ENCODE measurements at places on chromosomes 12 and 14.

GRCh38 chr14:98183556-98183955, 1088.4 kb downstream of the BCL11B start:
- DNase-seq: no peak

DNA sequence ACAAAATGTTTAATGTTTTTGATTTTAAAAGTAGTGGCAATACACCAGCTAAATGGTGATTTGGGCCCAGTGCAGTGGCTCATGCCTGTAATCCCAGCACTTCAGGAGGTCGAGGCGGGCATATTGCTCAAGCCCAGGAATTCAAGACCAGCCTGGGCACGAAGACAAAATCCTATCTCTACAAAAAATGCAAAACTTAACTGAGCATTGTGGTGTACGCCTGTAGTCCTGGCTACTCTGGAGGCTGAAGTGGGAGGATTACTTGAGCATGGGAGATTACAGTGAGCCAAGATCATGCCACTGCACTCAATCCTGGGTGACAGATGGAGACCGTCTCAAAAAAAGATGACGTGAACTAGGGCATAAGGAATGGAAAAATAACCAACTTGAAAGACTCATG, 4.7 kb downstream of the RPL36AL start:
- no peak for DNase-seq

GRCh38 chr14:59919570-59920377, at the start of gene LRRC9:
Gene LRRC9 (plus strand): TSS chr14:59920144.
- peak; percentile 87 for DNase-seq

- no peak for DNase-seq
These were observed 8.5 kb downstream of the ITGB7 start for GRCh38 chr12:53198486-53199110.

DNA sequence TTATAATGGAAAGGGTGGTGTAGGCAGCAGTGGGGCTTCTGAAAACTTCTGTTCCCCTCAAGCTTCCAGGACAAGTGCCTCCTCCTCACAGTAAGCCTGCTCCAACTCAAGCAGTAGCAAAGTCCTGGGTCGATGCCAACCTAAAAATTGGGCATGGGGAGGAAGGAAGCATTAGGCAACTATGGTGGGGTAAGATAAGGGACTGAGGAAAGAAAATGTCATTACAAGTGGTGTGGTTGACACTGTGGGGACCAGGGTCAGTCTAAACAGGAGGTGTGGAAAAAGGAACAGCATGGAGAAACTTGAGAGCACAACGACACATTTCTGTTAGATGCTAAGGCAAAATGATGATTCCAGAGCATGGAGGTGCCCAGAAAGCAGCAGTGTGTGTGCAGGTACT, 34.9 kb downstream of the WIF1 start:
- no peak for DNase-seq

- peak; percentile 63 for DNase-seq
These were observed 15.9 kb upstream of the HHIPL1 start for GRCh38 chr14:99628887-99629618.

- DNase-seq: peak; percentile 84
These were observed 223.7 kb downstream of the ZFP36L1 start for GRCh38 chr14:68568907-68569897.

- peak; percentile 84 for DNase-seq
These were observed 61.5 kb downstream of the LGMN start for GRCh38 chr14:92686900-92687427.

GRCh38 chr12:106434526-106434925, 77.0 kb downstream of the POLR3B start:
- DNase-seq: no peak

- DNase-seq: no peak
These were observed 28.5 kb upstream of the C14orf180 start for GRCh38 chr14:104550861-104551728.

GRCh38 chr12:93679308-93679925, 2.2 kb downstream of the CRADD start:
- DNase-seq: no peak

- DNase-seq: no peak
These were observed 18.8 kb upstream of the GPR68 start for GRCh38 chr14:91263329-91263728.

DNA sequence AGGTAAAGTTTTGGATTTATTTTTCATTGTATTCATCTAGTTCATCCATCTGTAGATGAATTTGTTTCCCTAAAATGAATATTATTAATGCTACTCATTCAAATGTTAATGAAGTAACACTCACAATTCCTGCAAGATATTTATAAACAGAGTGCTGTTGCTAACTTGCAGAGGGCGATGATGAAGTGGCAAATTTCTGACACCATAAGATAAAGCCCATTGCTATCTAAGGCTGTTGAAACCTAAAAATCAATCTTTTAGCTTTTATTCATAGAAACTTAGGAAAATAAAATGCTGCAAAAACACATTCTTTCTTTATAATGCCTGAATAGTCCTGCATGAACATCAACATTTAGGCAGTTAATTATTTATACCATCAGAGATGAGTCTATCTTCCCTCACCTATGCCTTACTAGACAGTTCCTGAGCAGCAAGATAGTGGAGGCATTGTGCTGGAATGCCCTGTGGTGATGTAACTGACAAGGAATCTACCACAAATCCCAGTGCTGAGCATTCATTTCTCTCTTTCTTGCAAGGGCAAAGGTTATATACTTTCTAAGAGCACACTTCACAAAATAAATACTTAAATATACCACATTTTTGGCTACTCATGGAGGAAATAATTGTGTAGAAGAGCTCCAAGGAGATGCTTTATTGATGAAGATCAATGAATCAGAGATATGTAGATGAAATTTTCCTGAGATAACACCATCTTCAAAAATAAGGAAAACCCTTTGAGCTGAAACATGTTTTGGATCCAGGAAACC, 57.6 kb downstream of the LMNTD1 start:
- no peak for DNase-seq

DNA sequence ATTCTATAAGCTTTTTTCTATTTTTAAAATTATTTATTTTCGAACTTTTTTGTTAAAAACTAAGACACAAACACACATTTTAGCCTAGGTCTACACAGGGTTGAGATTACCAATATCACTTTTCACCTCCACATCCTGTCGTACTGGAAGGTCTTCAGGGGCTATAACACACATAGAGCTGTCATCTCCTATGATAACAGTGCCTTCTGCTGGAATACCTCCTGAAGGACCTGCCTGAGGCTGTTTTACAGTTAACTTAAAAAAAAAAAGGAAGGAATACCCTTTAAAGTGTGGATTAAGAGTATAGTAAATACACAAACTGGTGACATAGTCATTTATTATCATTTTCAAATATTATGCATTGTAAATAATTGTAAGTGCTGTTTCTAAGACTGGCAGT, 43.0 kb downstream of the RASSF8 start:
- no peak for DNase-seq

DNA sequence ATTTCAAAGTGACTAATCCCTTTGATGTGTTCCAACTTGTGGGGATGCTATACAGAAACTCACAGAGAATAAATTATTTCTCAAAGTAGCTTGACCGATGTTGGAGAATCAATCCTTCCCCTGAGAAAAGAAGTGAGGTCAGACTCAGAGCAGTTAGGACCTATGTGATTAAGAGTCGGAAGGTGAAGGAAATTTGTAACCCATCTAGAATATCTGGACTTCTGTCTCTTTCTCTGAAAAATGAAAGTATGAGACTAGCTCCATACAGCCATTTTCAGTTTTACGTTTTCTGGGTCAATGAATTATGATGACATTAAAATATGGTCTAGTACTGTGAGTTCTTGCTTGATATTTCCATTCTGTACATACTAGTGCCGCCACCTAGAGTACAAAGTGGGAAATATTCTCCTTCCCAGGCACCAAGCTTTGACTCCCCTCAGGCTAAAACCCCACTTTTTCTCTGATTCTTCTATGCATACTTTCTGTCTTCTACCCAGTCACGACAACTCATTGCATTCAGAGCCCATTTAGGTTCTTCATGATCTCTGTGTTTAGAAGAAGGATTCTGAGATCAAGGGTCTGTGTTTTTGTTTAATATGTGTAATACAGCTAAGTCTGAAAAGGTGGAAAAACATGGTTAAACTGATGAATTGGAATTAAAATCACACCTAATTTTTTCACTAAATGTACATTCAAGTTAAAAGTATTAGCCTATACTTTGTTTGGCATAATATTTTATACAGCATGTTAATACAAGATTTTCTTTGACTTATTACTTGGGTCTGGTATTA, 6.9 kb upstream of the NTS start:
- DNase-seq: peak; percentile 24

DNA sequence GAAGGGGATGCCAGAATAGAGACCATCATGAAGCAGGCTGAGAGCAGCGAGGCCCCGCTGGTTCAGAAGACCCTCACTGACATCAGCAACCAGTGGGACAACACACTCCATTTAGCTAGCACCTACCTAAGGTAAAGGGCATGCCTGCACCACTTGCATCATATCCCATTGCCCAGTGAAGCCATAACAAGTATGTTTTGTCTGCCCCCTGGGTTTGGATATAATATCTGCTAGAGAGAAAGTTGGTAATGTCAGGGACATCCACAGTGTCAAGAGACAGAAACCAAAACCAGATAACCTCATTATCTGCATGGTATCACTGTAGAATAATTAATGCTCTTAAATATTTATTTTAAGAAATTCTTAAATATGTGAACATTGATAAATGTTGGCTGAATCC, 173.8 kb downstream of the SYNE2 start:
- no peak for DNase-seq

DNA sequence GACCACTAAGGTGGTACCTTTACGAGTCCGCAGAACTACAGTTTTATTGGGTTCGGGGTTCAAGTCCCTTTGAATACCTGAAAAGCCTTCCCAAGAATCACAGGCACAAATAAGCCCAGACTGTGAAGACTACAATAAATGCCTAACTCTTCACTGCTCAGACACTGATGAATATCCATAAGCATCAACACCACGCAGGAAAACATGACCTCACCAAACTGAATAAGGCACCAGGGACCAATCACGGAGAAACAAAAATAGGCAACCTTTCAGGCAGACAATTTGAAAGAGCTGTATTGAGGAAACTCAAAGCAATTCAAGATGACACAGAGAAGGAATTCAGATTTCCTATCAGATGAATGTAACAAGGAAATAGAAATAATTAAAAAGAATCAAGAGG, 24.2 kb upstream of the P2RX7 start:
- DNase-seq: no peak

GRCh38 chr12:98453070-98453469, 62.3 kb upstream of the TMPO start:
- no peak for DNase-seq

- DNase-seq: no peak
These were observed 25.5 kb downstream of the A2M start for GRCh38 chr12:9090220-9090619.

- no peak for DNase-seq
These were observed 716 bp upstream of the PTGDR start for GRCh38 chr14:52266782-52267181.

DNA sequence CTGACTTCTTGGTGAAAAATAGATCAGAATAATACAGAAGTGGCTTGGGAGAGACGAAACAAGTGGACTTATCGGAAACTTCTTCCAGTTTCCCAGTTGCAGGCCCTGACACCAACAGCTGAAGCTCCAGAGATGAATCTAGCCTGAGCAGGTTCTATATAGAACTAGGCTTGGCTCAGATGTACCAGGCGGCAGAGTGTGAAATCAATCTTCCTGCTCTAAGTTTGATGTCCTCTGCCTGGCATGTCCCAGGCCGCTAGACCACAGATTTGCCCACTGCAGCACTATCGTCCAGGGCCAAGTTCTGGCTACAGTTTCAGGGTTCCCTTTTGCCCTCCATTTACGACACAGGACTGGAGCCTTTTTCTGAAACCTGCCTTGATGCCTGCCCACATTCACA, 91.3 kb upstream of the PLEKHA5 start:
- no peak for DNase-seq

- no peak for DNase-seq
These were observed at the start of gene SELPLG for GRCh38 chr12:108633534-108634248. Gene SELPLG (minus strand): TSS chr12:108633894. CDS start chr12:108624307, 9,587 bp downstream.

GRCh38 chr12:868722-869121, 80.8 kb downstream of the RAD52 start:
- no peak for DNase-seq

GRCh38 chr14:24817212-24818057, 183.4 kb upstream of the GZMB start:
- DNase-seq: no peak

GRCh38 chr14:35020713-35021112, 25.4 kb upstream of the FAM177A1 start:
- DNase-seq: no peak

GRCh38 chr12:80018119-80018518, 81.2 kb upstream of the OTOGL start:
- no peak for DNase-seq

DNA sequence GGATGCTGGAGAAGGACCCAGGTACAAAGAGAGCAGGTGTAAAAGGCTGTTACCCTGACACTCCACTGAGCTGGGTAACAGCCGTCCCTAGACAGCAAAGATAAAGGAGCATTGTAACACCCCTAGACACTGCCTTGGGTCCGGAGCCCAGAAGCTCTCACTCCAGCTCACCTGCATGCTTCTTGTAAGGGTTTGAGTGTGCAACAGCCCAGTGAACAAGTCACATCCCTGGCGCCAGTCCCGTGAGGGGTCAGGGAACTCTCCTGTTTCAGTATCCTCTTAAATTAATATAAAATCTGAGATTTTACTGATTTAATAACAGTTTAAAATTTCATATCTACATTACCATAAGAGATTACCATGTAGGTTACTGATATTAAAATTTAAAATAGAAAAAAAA, 124.8 kb upstream of the LMO3 start:
- DNase-seq: no peak

DNA sequence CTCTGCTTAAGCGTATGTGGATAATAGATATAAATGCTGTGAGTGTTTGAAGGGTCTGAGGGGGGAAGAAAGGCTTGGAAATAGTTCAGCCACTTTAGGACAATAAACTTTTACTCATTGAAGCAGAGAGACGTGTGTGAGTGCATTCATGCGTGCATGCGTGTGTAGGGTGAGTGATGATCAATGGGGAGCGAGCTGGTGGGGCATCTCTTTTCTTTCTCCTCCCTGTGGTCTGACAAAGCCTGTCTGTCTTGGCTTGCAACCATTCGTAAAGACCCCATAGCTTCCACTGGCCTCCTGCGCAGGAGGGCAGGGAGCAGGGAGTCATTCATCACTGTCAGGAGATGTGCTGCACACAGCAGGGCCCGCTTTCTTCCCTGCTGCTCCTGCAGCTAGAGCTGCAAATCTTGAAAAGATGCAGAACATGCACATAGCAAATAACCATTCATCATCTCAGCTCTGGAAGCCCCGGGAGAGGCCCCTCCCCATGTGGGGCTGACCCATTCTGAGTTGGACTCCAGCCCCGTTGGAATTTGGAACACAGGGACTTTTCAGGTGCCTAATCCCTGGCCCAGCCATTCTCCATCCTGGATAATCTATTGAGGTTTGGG, 223.2 kb downstream of the PPM1H start:
- DNase-seq: peak; percentile 75
